ENCODE measurements at places on chromosomes 7 and 10.

DNA sequence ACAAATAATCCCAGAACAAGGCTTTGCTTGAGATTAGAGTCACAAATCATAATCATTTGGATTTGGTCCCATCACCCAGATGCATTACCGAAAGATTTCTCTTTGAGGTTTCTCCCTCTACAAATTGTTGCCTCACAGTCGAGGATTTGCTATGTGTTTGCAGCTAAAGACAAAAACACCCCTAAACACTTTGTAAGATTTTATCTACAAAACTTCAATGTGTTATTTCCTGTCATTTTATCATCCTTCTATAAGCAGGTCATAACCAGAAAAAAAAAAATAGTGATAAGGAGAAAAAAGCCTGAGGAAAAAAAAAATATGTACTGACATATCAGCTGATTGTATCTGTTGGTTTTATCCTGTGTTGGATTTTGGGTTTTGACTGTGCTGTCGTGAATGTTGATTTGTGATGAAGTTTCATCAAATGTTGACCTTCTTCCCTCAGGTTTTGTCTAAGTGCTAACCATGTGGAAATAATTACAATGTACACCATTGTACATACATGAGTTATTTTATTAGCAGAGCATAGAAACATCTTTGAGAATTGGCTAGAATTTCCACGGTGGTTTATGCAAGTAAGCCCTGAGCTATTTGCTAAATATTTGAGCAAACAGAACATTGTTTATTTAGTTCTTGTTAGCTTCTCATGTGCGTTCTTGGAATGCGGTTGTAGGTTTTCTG is 274.4 kb downstream of the NEBL start:
- DNase-seq: peak; percentile 7

GRCh38 chr10:119597405-119598186 is 832 bp upstream of the TIAL1 start:
- DNase-seq: no peak

DNA sequence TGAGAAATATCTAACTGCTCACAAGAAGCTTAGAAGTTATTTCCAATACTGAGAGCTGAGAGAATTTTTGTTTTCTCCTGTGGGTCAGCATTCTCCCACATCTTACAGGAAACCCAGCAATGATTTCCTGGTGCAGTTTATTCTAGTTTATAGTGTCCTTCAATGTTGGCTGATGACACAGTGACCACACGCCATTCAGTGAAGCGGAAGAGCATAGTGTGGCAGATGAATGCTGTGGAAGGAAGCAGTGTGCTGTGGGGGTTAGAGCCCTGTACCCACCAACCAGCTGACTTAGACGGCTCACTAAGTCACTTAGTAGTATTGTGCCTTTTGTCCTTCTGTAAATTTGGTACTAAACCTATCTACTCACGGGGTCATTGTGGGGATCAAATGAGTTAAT is 1.4 kb upstream of the TMEM26 start:
- no peak for DNase-seq

- DNase-seq: no peak
These were observed 35.4 kb downstream of the MYPN start for GRCh38 chr10:68144709-68145108.

- DNase-seq: peak; percentile 83
These were observed 59.0 kb downstream of the YKT6 start for GRCh38 chr7:44259547-44260457.

DNA sequence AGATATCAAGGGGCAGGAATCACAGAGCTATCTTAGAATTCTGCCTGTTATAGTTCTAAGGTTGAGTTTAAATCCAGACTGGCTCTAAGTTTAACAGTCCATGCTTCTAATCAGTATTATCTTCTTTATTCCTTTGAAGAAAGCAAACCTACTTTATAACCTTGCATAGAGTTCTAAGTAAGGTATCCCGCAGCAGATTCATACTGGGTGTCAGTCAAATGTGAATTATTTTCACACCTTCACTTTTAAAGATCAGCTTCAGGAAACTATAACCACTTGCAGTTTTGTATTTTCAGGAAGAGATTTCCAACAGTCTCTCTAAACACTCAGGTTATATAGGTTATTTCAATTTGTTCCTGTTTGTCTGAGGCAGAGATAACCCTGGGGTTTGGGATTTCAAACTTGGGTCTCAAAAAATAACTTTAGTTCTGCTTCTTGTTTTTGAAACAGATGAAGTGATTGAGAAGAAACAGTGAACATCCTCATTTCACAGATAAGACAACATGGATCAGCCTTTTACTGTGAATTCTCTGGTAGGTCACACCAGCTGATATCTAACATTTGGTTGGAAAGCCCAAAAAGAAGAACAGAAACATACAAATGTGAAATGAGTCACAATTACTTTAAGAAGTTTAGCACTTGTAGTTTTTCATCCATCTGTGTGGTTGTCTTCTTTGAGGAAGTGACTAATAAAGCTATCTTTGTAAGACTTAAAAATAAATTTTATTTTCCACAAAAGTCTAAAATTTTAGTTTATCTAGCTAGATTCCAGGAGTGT is 21.4 kb downstream of the STAMBPL1 start:
- no peak for DNase-seq

DNA sequence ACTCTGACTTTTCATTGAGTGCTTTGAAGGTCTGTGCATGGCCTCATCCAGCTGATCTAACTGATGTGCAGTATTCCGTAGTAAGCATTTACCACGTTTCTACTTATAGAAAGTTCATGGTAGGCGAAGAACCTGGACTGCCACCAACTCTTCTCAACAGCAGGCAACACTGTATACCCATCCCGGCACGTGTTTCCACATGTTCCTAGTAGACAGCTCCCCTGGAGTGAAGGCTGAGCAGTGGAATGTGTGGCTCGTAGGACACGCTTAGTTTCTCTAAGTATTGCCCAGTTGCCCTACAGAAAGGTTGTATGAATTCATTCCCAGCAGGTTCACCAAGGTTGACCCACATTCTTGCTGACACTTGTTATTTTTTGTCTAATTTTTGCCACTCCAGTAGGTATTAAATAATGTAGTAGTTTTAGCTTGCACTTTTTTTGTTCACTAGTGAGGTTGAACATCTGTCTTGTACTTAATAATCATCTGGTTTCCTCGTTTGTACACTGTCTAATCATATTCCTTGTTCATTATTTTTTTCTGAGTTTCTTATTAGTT is 15.2 kb downstream of the PROSER2 start:
- peak; percentile 83 for DNase-seq

DNA sequence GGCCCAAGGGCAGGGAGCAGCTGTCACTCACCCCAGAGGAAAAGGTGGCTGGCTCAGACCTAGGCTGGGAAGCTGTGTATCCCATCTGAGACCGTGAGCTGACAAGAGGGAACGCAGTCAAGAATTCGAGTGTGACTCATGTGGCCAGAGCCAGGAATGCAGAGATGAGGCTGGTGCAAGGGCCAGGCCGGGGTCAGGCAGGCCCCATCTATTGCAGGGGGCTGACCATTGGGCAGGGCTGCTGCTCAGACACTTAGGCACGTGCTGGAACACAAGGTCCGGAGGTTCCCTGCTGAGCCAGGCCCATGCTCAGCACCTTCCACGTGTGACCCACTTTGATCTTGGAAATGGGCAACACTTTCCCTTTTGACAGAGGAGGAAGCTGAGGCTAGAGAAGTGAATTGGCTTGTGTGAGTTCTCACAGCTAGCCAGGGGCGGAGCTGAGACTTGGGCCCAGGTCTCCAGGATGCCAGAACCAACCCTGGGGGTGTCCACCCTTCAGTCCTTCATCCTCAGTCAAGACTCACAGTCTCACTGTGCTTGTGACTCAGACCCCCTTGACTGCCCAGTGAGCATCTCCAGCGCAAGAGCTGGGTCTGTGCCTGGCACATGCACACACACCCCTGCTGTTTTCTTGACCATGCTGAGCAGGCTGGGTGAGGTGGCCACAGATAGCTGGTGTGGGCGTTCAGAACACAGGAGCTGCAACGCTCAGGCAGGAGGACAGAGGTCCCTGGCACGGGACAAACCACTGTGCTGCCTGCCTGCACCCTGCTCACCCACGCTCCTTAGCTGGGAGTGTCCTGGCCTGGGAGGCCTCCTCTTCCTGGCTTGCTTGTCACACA is 47.6 kb upstream of the PPIF start:
- DNase-seq: no peak

DNA sequence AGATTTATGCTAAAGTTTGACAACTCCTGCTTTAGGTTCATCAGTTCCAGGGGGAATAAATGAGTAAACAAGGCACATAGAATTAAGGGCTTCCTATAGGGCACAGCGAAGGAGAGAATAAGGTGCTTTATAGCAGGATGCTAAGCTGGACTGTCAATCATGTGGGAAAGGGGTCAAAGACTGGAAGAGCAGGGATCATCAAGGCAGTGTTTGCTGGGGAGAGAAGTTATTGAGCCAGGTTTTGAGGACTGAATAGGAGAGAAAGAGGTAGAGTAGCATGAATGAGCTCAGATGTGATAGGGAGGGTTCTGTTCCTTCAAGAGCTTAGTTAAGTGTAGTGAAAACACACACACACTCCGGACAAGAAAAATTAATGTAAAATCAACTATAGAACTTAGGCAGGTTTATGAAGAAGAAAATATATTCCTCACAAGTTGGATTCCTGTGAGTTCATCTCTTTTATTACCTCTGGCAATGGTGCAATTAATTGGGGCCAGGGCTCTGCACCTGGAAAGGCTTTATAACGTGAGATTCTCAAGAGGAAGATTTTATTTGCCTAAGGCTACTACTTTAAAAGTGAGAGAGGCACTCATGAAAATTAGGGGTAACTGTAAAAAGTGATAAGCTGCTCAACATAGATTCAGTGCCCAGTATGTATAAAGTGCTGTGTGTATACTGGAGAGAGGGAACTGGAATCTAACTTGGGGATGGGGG is 222.4 kb downstream of the AUTS2 start:
- DNase-seq: no peak

GRCh38 chr7:131745390-131746248 is 189.2 kb upstream of the PODXL start:
- DNase-seq: peak; percentile 42

DNA sequence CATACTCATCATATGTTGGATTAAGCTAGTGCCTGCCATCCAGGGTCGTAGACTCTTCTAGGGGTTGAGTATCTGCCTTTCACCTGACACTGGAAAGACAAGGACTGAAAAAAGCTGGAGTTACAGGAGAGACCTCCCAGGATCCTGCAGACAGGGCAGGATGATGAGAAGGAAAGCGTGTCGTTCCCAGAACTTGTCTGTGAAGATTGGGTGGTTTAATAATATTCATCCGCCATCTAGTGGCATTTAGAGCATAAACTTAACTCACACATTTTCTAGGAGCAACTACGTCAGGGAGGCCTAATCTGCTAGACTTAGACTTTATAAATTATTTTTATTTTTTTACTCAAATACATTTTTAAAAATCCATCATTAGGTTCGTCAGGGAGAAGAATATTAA is 59.6 kb downstream of the ADRB1 start:
- peak; percentile 73 for DNase-seq

DNA sequence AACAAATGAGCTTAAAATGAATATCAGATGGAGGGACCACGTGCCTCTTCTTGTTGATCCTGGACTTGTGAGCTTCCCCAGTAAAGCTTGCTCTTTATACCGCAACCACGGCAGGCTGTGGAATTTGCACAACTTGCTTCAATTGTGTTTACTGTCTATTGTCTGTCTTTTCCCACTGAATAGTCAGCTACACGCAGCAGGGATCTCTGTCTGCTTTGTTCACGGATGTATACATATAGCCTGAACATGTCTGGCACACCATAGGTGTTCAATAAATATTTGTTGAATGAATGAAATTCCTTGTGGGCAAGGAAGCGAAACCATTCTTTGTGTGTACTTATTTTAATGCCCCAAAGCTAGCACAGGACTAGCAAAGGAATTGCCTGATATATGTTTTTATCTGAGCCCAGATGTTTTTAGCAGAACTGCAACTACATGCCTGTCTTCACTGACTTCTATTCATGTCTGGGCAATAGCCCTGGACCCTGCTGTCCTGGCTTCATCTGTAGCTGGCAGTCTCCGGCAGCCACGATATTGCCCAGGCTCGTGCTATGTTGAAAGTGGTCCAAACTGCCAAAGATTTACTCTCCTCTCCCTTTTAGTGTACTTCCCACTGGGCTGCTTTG is 29.9 kb upstream of the IFRD1 start:
- peak; percentile 74 for DNase-seq

GRCh38 chr7:28666154-28666553 is 253.8 kb downstream of the CREB5 start:
- DNase-seq: peak; percentile 98

- DNase-seq: peak; percentile 2
These were observed 17.0 kb upstream of the CASD1 start for GRCh38 chr7:94492601-94493000.

GRCh38 chr7:6530626-6531491 is 20.4 kb downstream of the GRID2IP start:
- DNase-seq: peak; percentile 13

DNA sequence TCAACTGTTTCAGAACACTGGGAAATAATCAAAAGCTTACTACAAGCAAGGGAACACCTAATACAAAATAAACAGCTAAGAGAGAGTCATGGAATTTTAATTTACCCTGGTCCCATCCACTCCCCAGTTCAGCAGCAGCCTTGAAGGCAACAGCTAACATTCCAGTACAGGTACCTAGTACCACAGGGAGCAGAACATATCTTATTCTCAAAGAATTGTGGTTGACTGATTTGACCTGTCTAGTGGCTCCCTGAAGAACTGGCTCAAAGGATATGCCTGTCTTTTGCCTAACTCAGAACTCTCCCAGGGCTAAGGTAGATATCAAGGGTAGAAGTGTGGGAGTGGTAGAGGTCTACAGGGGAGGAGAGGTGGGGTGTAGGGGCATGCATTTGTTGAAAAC is 32.3 kb downstream of the SMURF1 start:
- DNase-seq: no peak

- DNase-seq: no peak
These were observed 1060.0 kb downstream of the NRG3 start for GRCh38 chr10:82934947-82935346.

GRCh38 chr10:100988166-100988565 is 823 bp downstream of the TWNK start:
- DNase-seq: no peak

GRCh38 chr7:69192134-69192533 is 406.1 kb upstream of the AUTS2 start:
- no peak for DNase-seq

DNA sequence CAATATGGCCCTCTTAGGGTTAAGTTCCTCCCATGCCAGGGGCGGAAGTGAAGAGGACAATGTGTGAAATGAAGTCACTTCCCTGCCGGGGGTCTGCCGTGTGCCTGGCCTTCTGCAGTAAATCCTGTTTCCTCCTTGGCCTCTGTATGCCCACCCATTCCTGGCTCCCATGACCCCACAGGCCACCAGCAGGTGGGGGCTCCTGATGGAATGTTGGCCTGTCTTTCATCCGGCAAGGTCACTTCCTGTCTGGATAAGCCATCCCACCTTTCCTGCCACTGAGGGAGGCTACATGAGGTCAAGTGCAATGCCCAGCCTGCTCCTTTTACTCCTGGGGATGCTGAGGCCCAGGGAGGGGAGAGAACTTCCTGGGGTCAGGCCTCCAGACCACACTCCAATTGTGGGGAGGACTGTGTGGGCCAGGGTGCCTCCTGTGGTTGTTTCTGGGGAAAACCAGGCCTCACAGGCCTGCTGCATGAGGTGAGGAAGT is 22.3 kb downstream of the PALD1 start:
- DNase-seq: no peak

- DNase-seq: no peak
These were observed 6.3 kb upstream of the HGF start for GRCh38 chr7:81776161-81776560.

- DNase-seq: no peak
These were observed 8.3 kb downstream of the HOXA4 start for GRCh38 chr7:27122077-27122910.

Measured in epithelial cell of esophagus (primary cell).